ENCODE measurements at places on chromosomes 3 and 15.

DNA sequence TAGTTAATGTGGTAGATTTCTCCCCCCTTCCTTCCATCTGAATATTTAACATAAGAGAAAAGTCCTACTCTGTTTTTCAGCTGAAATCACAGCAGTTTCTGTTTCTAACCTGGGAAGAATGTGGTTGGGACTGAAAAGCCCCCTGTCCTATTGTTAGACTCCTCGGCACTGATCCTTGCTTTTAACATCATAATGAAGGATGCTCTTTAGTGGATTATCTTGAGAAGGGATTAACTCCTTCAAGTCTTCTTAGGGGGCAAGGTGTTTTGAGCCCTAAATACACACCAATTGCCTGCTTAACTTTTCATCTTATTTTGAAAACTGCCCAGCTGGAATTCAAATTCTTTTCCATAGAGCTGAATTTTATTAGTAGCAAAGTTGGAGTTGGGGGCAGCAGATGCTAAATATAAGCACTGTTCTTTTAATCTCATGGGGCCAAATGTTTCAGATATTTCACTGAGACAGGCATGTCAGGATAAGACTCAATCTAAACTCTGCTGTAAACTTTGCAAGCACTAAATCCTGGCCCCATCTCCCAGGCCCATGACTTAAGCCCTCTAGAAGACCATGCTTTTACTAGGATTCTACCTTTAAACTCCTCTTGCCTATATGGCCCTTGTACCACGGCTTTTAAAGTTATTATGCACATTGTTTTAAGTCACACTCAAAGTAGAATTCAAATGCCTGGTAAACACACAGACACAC, 243.2 kb upstream of the NR2F2 start:
- no peak for DNase-seq

DNA sequence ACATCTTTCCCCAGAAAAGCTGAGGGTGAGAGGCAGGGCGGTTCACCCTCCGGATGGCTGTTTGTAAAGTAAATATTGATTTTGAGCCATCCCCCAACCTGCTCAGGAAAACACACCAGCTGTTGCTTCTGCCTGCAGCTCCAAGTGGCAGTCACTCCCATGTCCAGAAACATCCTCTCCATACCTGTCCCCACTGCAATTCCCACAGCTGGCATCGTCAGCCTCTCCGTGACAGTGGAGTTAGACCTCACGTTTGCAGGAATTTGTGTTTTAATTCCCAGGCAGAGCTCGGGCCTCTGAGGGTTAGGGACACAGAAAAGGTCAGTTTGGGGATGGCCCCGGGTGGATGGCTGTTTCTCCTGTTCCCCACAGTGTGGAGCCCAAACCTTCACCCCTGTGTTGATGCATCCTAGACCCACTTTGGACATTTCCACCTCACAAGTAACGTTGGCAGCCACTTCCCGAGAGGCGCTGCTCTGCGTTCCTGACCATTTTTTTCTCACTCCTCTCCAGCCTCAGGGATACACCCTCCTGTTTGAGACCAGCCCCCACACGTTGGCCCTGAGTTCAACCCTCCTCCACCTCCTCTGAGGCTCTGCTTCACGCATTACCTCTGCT, 11.8 kb upstream of the FAM174B start:
- no peak for DNase-seq

DNA sequence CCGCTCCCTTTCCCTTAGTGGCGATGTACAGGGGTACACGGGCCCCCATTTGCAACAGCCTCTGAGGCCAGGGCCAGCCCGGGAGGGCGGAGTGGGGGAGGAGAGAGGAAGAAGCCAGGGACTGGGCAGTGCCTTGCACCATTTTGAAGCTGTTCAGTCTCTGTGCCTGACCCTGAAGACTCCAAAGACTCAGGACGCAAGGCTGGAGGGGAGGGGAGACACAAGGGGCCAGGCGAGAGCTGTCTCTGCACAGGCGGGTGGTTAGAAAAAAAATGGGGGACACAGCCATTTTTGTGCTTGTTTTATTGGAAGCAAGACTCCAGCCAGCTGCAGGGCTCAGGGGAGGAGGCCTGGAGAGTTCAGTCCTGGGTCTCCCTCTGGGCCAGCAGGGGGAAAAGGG, 1.6 kb downstream of the RPP25 start:
- no peak for DNase-seq

- no peak for DNase-seq
Measured at GRCh38 chr15:26115229-26115943, 252.3 kb upstream of the ATP10A start.

GRCh38 chr15:61070111-61070901, 158.8 kb downstream of the RORA start:
- no peak for DNase-seq

- DNase-seq = no peak
Measured at GRCh38 chr3:54066253-54066652, 56.1 kb upstream of the CACNA2D3 start.

DNA sequence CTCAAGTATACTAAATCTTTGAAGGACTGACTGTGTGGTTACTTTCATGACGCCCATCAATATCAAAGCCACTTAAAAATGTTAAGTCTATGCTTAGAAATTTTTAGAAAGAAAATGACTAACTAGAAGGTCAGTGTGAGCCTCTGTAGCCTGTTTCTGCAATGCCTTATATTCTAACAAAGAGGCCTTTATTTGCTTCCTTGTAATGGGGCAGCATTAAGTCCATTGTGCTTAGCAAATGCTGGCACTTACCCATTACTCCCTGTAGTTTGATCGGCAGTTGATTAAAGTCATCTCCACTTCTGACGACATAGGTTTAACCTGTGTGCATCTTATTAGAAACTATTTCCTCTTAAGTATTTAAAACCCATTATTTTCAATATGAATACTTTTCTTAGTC, 91.6 kb upstream of the FAM98B start:
- DNase-seq = no peak

- DNase-seq = no peak
Measured at GRCh38 chr3:179977356-179977755, 59.4 kb downstream of the PEX5L start.
